ENCODE measurements at places on chromosomes 7 and 10.

DNA sequence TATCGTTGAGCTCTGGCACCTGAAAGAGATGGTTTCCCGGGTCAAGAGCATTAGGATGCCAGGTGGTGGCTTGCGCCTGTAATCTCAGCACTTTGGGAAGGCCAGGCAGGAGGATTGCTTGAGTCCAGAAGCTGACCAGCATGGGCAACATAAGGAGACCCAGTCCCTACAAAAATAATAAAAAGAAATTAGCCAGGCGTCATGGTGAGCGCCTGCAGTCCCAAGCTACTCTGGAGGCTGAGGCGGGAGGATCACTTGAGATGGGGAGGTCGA, 6.1 kb upstream of the KCP start:
- no peak for DNase-seq

- no peak for DNase-seq
These were observed 53.4 kb downstream of the ALOX5 start for GRCh38 chr10:45427262-45427969.

DNA sequence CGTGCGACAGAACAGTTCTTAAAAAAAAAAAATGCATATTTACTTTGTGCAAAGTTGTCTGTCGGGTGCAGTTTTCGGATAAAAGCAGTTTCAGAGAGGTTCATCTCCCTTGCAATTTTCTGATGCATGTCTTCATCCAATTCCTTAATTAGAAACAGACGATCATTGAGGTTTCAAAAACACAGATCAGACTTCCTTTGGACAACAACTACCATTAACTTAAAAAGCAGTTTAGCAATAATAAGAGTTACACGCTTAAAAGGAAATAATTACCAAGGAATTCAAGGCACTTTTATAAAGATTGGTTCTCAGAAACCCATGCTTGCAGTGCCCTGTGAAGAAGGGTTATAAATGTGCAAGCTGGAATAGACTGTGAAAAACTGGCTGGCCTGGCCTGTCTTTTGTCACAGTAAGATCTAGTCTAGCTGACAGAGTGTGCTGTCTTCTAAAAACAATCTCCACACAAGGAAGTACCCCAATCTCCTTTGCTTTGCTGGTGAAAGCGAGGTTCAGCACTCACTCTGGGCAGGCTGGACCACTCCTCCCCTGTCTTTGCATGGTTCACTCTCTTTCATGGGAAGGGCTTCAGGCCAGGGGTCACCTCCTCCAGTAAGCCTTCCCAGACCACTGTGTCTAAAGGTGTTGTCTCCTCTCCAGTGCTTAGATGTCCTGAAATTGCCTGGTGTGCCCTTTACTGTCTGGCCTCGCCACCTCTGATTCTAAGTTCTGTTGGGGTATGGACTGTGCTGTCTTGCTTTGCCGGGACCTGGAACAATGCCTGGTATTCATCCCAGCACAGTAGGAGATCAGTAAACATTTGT, 34.8 kb upstream of the HNRNPH3 start:
- no peak for DNase-seq

DNA sequence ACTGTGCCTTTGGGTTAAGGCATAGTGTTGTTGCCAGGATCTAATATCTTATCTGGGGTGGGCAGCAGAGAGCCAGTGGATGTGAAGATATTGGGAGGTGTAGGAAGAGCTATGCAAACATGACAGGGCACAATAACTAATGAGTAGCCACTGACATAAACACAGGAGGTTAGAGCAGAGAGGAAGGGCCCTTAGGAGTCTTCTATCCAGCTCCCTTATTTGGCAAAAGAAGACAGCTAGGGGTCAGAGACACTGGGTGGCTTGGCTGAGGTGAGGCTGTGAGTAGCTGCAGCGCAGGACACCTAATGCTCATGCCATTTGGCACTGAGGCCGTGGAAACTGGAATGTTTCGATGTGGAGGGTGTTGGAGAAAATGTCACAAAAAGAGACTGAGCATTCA, 176.3 kb upstream of the TCF7L2 start:
- no peak for DNase-seq

GRCh38 chr7:51590746-51591145, 274.1 kb upstream of the COBL start:
- no peak for DNase-seq

DNA sequence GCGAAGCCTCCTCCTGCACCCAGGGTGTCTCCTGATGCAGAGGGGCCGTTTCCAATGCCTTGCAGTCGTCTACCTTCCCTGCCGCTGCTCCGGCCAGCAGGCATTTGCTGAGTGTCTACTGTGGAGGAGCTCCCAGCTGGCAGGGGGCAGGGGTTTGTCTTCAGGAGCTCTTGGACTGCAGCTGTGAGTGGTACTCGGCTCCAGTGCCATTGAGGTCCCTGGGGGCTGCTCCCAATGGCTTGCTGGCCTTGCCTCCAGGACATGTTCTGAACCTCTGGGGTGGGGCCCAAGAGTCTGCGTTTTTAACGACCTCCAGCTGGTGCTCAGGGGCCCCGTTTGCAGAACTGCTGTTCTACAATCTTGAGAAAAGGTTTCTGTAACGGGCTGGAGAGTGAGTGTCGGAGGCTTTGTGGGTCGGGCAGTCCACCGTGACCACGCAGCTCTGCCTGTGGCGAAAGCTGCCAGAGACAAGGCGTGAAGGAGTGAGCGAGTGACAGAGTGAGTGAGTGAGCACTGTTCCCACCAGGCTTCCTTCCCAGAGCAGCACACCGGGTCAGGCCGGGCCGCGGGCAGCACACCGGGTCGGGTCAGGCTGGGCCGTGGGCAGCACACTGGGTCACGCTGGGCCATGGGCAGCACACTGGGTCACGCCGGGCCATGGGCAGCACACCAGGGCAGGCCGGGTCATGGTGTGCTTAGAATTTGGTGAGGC, 520.2 kb downstream of the PTPRN2 start:
- DNase-seq, result no peak

GRCh38 chr7:37118004-37118403, 330.7 kb downstream of the ELMO1 start:
- no peak for DNase-seq

- DNase-seq, result no peak
These were observed 288.2 kb downstream of the IPMK start for GRCh38 chr10:57979491-57979890.

DNA sequence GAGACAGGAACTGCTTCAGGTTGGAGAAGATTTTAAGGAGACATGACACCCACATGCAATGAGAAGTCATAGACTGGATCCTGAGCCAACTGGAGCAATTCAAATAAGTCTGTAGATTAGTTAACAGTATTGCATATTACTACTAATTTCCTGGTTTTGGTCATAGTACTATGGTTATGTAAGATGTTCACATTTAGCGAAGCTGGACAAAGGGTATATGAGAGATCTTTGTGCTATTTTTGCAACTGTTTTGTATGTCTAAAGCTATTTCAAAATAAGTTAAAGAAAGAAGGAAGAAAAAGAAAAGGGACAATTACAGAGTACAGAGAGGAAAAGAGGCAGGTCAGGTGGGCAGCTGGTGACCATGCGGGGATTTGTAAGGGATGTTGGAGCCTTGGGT, 116.5 kb upstream of the SVIL start:
- DNase-seq, result no peak

GRCh38 chr10:76211691-76212090, 780.3 kb downstream of the LRMDA start:
- no peak for DNase-seq

DNA sequence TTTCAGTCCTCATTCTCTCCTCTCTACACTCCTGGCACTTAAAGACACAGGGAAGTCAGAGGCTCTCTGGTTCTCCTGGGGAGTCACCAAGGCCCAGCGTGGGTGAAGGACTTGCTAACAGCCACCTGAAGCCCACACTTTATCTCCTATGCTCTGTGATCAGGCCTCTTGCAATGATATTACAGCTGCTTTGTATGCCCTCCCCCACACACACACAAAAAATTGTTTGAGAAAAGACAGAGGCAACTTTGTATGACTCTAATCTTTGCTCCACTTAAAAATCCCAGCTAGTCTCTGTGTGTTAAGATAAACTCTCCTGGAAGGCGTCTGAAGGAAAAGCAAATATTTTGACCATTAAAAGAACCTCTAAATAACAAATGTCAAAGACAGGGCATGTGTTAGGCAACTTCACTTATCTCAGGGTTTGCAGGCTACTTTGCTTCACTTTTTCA, 507.2 kb downstream of the TNS3 start:
- DNase-seq, result no peak

- DNase-seq, result no peak
These were observed 167.6 kb downstream of the VTI1A start for GRCh38 chr10:112614586-112614985.

- no peak for DNase-seq
These were observed 179.2 kb upstream of the BET1 start for GRCh38 chr7:94183289-94183749.

DNA sequence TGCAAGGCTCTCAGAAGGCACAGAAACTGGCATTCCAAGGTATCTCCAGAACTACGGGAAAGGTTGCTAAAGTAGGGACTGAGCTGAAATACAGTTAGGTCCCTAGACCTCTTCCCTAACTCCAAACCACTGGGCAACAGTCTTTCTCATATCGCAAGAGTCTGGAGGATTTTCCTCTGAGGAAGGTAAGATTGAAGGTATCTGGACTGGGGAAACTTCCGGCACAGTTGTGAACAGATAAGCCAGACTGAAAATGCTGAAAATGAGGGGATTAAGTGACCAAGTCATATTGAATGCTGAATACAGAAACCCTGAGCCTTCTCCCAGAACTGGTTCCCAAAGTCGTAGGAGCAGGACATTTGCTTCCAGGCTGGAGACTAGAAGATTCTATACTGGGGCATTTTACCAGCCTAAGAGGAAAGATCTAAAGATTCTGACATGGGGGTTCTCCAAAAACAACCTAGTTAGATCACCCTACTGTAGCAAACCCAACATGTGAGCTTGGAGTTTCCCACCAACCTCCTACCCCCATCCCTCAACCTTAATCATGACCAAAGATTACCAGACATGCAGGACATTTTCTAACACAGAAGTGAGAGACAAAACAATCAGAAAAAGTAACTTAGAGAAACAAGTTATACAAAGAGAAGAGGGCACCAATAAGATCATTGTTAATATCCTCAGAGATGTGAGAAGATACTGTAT, 2.8 kb upstream of the PRRT4 start:
- no peak for DNase-seq

GRCh38 chr7:18096087-18096486, 68.4 kb upstream of the PRPS1L1 start:
- DNase-seq, result no peak

DNA sequence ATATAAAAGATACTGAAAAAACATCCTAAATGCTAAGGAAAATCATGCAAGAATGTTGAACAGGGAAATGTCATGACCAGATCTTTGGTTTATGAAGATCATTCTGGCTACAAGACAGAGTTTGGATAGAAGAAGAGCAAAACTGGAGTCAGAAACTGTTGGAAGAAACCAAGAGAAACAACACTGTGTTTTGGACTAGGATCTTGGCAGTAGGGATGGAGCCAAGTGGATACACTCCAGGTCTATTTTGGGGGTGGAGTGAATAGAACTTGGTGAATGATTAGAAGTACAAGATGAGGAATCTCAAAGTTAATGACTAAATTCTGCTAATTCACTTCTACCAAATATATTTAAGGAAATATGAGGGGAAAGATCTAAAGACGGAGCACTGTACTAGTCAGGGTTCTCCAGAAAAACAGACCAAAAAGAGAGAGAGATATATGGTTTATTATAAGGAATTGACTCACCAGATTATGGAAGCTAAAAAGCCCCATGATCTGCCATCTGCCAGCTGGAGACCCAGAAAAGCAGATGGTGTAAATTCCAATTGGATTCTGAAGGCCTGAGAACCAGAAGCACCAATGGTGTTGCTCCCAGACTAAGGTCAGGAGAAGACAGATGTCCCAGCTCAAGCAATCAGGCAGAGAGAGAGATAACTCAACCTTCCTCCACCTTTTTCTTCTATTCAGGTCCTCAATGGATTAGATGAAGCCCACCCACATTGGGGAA, 254.9 kb downstream of the TRIL start:
- DNase-seq, result no peak

GRCh38 chr10:47329855-47330254, 7.6 kb downstream of the GDF2 start:
- no peak for DNase-seq

- DNase-seq, result no peak
These were observed 8.7 kb downstream of the ZNF37A start for GRCh38 chr10:38102880-38103279.

All from stimulated activated naive CD4-positive, alpha-beta T cell treated with Interleukin-2 at 50 U/mL for 16 hours (primary cell).